Fibroblast of mammary gland (primary cell): ENCODE measurements at places on chromosomes 2 and 18.

- no peak for DNase-seq
These were observed 2.0 kb upstream of the TBC1D8 start for GRCh38 chr2:101153077-101153707.

DNA sequence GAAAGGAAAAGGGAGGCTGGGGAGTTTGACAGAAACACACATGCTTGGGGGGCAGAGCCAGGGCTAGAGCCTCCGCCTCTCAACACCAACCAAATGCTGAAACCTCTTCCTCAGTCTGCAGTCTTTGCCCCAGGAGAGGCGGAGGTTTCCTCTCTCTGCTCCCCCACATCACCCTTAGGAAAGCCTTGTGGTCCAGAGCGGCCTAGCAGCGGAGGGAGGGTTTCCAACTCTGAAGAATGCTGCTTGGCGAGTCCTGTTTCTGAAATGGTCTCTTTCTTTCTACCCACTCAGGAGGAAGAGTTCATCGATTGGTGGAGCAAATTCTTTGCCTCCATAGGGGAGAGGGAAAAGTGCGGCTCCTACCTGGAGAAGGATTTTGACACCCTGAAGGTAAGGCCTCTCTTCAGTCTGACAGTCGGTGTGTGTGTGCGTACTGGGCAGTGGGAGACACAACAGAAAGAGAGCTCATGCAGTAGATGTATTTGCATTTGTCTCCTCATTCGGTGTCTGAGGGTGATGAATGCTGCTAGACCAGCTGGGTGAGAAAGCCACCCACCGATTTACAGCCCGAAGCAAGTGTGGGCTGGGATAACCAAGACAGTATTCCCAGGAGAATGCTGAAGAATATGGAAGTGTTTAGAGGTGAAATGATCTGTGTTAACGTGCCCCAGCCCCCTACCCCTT lies 190.5 kb downstream of the DYSF start:
- DNase-seq = no peak

DNA sequence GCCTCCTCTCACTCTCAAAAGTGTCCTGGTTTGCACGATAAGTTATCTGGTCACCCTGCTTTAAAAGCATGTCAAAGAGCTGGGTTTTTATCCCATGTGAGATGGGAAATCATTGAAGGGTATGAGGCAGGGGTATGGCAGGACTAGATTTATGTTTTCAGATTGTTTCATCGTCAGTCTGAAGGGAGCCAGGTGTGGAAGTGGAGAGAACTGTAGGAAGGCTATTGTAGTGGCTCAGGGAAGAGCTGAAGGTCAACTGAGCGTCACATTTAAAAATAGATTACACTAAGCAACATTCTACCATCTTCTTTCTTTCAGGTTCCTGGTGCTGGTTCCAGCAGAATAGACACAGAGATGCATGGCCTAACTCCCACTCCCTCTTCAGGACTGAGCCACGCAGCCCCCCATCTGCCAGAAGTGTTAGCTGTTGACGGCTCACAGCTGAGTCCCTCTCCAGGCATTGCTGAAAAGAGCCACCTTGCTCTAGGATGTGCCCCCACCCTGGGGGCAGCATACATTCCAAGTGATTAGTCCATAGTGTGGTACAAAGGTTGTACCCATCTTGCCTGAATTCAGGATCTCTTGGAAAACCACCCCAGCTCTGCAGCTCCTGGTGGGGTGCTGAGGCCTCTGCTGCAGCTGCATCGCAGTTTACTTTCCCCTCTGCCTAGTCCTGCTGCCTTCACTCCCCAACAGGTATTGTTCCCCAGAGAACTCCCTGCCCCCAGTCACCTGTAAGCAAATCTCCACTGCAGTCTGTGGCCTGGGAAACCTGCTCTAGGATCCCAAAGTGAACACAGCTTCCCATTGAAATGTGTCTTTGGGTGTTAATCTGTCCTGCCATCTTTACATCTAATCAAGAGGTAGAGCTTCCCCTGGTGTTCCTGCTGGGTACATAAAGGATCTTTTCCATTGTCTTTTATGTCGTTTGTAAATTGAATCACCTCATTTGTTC lies 79.5 kb upstream of the KLF7 start:
- no peak for DNase-seq

DNA sequence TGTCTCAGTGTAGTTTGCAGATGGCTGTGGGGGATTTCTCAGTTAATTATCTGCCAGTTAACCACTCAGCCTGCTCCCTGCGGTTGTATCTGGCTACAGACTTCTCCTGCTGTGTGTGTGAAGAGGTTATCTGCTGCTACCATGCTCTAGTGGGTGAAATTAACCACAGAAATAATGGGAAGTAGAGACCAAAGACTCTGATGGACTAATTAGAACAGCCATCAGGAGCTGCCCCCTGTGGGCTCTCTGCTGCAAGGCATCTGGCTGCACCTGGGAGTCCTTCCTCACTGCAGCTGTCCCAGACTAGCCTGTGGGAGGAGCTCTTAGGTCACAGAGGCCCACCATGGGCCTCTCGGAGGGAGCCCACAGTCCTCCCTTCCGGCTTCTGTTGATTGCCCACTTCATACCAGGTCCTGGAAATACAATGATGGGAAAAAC lies 66.6 kb downstream of the CTIF start:
- peak; percentile 21 for DNase-seq

- DNase-seq = no peak
These were observed 257.2 kb upstream of the CHAC2 start for GRCh38 chr2:53510401-53510800.

DNA sequence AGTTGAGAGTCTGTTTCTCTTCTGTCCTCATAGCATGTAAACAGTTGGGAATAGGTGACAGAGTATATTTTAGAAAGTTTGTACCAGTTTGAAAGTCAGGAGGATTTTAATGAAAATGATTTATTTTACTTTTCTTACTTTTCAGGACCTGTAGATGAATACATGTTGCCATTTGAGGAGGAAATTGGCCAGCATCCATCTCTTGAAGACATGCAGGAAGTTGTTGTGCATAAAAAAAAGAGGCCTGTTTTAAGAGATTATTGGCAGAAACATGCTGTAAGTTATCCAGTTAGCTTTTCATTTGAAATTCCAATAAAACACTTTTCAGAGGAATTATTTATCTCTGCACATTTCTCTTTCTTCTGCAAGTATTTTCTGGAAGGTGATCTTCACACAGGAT lies 81.1 kb downstream of the ACVR2A start:
- DNase-seq = peak; percentile 12

DNA sequence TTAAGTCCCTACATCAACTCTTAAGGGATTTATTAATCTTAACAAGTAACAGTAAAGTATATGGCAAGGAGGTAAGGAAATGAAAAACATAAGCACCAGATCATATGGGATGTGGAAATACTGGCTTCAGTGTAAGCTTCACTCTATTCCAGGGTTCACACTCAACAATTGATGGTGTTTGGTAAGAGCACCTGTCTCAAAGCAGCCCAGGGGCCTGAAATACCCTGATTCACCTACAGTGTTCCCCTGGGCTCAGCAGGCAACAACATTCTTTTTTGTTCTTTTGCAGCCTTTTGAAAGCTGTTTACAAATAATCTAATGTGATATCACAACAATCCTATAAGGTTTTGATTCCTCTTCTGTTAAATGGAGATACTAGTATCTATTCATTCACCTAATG lies 1.2 kb upstream of the MLPH start:
- DNase-seq = peak; percentile 26

DNA sequence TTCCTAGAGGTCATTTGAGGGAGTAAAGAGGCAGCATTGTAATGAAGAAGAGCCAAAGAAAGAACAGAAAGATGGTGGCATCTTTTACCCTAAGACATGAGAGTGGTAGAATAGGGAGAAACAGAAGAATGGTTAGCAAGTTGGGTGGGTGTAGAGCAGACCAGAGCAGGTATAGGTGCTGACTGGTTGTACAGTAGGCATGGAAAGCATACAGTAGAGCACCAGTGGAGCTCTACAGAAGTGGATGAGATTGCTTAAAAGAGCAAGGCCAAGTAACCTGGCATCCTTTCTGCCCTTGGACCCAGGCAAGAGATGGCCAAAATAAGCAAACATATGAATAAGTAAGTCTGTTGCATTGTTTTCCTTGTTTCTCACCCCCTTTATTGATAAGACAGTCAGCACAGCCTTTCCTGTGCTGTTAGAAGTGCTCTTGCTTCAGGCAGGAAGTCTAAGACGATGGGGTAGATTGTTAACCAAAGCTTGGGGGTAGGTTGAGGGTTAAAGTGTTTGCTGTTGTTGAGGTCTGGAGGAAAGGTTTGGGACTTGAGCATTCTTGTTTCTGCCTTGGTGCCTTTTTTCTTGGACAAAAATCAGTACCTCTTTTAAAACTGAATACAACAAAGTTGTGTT lies 76.9 kb downstream of the DIS3L2 start:
- DNase-seq = no peak

DNA sequence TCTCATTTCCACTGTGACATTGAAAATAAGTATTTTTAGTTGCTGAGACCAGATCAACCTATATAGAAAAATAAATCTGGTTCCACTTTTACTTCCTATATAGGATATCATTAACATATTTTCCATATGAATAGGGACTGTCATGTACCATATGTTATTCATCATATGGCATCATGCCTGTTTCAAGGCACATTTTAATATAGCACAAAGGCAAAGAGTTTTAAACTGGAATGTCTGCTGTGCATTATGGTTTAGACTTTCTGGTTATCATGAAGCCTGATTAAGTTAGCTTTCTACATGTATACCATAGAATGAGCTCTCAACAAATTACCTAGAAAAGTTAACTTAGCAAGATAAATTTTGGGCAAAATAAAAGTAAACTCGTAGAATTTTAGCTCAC lies 53.0 kb upstream of the ACYP2 start:
- no peak for DNase-seq

- no peak for DNase-seq
These were observed 94.3 kb upstream of the TWSG1 start for GRCh38 chr18:9240270-9240669.

DNA sequence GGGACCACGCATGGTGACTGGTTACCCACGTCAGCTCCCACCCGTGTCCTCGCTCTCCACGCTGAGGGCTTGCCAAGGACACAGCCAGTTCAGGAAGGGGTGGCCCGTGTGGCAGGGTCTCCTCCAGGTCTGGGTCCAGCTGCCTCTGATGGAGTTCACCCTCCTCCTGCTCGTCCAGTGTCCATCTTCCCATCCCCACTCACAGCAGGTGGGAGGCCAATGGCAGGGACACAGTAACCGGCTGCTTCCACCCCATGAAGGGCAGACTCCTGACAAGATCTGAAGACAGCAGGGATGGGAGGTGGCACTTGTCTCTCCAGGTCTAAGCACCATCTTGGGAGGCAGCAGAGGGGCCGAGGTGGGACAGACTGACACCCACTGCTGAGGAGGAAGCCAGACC lies 106.4 kb downstream of the NDUFA10 start:
- no peak for DNase-seq

- DNase-seq = no peak
These were observed 220.5 kb downstream of the PMAIP1 start for GRCh38 chr18:60120231-60120750.

DNA sequence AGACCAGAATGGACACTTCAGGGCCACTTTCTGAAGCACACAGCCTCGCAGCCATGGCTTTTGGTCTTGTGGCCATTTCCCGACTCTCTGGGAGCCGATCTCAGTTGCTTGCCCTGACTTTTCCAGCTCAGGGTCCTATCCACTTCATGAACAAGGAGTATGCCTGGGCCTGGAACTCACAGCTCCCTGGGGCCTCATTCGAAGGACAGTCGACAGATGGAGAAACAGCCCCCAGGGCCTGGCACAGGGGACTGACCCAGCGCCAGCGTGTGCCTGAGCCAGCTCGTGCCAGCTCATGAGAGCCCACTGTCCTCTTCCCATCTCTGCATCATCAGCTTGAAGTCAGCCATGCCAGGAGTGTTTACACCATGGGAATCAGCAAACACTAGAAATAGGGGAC lies 134.6 kb upstream of the GPC1 start:
- DNase-seq = no peak

- no peak for DNase-seq
These were observed 447.1 kb upstream of the HS6ST1 start for GRCh38 chr2:128765811-128766210.

- DNase-seq = no peak
These were observed 359.4 kb upstream of the KCNH7 start for GRCh38 chr2:163198007-163198406.

GRCh38 chr2:202014318-202014717 lies 19.3 kb upstream of the FZD7 start:
- no peak for DNase-seq

DNA sequence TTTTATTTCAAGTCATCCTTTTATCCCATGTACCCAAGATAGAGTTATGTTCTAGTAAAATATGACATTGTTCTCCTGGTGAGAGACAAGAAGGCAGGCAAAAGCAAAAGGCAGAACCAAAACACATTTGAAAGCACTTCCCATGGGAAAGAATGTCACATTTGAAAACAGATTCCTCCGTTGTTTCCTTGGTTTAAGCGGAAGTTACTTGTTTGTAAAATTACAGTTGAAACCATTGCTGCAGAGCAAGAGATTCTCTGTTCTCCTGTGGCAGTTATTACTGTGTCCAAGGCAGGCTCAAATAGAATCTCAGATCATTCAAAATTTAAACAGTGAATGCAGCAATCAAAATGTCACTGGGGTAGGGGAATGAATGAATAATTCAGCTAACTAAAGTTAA lies 149.6 kb downstream of the MTCL1 start:
- DNase-seq = no peak

DNA sequence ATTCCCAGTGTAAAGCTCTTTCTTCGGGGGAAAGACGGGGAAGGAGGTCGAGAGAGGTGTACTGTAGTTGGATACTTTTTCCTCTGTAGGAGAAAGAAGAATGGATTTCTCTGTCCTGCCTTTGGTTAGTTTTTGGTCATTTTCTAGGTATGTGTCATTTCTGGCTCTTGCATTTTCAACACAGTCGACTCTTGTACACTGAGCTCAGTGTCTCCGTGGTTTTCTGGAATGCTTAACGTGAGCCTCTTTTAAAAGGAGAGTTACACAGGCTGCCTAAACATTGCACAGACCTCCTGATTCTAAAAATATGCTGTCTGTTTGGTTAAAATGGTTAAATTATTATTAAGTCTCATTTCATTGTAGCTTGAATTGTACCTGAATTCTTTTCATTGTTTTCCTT lies 21.8 kb upstream of the GLS start:
- DNase-seq = peak; percentile 66

DNA sequence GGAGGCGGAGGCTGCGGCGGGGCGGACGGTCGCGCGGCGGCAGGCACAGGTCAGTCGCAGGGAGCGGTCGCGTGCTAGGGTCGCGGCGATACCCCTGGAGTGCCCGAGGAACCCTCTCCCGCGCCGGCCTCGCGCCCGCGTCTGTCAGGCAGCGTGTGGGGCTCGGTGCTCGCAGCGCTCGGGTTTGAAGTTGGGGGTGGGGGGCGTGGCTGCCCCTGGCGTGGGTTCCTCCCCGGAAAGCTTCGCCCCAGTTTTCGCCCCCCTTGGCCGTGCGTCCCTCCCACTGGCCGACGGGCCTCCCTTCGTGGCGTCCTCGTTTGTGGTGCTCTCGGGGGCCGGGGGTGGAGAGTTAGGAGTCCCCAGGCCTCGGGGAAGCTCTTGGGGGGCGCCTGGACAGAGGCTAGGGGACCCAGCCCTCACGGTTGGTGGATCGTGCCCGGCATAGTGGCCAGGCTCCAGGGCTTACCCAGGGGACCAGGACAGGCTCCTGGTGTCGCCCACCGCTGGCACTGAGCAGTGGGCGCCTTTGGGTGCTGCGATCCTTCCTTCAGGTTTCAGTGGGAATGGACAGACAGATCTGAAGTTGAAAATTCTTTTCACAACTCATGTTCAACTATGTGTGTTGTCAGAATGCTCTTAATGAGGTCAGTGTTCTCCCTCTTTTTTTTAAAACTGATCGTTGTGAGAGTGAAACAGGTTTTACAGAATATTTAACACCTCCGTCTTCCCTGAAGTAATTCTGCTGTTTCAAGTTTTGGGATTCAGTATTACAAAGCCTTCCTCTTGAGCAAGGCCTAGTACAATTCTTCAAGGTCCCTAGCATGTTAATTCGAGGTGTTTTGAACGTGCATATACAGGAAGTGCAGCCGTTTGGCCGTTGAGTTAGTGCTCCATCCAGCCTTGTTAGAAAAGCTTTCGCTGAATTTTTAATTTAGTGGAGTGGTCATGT lies 604 bp downstream of the RALBP1 start:
- DNase-seq = peak; percentile 36
